ENCODE measurements at places on chromosomes 7 and 10.

DNA sequence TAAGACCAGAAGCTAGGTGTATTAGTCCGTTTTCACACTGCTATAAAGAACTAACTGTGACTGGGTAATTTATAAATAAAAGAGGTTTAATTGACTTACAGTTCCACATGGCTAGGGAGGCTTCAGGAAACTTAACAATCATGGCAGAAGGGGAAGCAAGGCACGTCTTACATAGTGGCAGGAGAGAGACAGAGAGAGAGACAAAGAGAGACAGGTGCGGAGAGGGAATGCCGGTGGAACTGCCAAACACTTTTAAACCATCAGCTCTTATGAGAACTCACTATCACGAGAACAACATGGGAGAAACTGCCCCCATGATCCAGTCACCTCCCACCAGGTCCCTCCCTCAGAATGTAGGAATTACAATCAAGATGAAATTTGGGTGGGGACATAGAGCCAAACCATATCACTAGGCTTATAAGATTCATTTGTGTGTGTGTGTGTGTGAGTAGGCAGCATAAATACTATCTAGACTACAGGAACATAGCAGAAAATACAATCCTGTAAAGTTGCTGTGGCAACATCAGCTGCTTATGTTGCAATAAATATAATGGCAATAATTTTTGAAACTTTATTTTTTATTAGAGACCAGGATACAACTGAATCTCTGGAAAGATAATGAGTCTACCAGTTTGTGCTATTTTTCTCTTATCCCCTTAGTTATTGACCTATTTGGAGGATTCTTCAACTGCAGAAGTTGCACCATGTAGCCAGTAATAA lies 77.1 kb downstream of the NRF1 start:
- no peak for DNase-seq

DNA sequence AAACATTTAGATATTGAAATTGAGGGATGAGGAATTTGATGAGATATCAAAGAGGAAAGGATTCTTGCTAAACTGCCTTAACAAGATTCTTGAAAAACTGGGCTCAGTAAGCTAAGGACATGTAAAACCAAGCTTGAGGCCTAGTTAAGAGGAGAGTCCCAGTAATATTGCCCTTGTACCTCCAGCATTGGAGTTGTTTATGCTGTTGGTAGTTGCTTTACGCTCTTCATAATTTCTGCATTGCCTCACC lies 156.1 kb upstream of the TRIM24 start:
- no peak for DNase-seq

DNA sequence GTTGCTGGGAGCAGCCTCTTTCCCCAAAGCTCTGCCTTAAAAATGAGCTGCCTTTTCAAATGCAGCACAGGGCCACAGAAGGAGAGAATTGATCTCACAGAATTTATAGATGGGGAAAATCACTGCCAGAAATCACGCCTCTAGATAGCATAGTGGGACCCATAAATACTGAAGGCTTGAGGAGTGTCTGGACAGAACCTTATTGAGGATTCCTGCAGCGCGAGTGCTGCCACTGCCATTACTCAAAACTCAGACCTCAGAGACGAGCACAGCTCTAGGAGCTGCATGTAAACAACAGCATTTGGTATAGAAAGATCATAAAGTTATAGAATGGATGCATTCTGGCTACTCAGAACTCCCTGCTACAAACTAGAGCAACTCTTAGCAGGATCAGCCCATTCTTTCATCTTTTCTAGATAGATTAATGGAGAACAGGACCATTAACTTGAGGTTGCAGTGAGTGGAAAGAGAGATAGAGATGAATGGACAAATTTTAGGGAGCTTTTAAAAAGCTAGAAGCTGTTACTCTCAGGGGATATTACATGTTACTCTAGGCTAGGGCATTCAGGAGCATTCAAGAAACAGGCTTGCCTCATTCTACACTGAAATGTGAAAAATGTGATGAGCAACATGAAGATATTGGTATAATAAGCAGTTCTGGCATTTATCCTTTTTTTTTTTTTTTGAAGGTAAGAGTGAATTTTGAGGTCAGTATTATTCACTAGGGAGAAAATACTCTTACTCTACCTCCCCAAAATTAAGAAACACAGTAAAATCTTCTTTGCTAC lies 267.2 kb upstream of the SLC26A5 start:
- DNase-seq = no peak

DNA sequence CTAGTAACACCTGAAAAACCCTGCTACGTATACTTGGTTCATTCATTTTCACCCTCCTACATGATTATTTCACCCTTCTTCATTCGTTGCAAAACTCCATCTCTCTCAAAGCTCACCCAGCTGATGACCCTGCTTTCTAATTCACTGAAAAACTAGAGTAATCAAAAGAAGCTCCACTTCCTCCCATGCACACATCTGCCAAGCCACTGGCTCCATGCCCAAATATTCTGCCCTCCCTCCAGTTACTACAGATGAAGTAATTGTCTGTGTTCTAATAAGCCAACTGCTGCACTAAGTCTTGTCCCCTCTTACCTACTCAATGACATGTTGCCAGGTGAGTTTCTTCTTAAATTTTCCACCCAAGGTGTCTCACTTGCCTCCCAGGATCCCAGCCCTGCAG lies 96.9 kb upstream of the CCDC71L start:
- no peak for DNase-seq

GRCh38 chr7:2087744-2088143 lies 145.0 kb downstream of the MAD1L1 start:
- no peak for DNase-seq

GRCh38 chr7:103130901-103131624 lies 17.8 kb downstream of the NAPEPLD start:
- DNase-seq = no peak

DNA sequence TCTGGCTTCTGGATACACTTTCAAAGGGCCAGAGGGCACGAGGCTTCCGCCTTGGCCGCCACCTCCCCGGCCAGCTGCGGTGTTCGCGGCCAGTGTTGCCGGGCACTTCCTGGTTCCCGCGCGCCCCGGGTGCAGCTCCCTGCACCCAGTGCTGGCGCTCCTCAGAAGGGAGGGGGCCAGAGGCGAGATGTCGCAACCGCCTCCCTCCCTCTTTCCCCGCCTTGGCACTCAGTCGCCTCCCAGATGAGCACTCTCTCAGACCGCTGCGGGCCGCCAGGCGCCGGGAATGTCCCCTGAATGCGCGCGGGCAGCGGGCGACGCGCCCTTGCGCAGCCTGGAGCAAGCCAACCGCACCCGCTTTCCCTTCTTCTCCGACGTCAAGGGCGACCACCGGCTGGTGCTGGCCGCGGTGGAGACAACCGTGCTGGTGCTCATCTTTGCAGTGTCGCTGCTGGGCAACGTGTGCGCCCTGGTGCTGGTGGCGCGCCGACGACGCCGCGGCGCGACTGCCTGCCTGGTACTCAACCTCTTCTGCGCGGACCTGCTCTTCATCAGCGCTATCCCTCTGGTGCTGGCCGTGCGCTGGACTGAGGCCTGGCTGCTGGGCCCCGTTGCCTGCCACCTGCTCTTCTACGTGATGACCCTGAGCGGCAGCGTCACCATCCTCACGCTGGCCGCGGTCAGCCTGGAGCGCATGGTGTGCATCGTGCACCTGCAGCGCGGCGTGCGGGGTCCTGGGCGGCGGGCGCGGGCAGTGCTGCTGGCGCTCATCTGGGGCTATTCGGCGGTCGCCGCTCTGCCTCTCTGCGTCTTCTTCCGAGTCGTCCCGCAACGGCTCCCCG lies at the start of gene FFAR4:
Gene FFAR4 (plus strand): TSS at position 231 of the 842 bp plus-strand sequence. CDS start 56 bp downstream, at position 287.
- DNase-seq = no peak

DNA sequence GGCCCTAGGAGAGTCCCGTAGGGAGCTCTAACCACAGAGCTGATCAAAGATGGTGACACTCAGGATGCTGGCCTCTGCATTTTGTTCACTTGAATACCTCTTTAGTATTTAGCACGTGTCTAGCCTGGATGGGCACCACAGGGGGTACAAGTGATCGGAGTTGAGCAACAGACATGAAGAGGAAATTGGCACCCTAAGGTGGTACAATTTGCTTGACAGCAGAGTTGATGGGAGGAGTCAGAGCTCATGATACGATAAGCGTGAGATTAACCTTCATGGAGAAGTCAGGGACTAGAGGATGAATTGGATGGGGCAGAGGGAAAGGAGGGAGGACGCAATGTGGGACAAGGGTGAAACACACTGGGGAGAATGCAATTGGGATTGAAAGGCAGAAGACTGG lies 9.9 kb upstream of the ZNF212 start:
- DNase-seq = no peak
